Activated B cell treated with CpG ODN at 0.5 μM for 24 hours (primary cell): ENCODE measurements at places on chromosomes 7 and 10. TPM values are rescaled to one million over a fixed set of nuclear protein-coding genes. Genes with fewer than 3 reads are reported as not detected.

- peaks cover 5% of the 10 kb centered on the region for H3K27me3 ChIP-seq
- no peaks in the 10 kb centered on the region for H3K4me1 ChIP-seq
- DNase-seq: no peak
- no peaks in the 10 kb centered on the region for H3K36me3 ChIP-seq
- H3K27ac ChIP-seq: no peak overlapping the region
Measured at GRCh38 chr7:106220307-106220706, 64.5 kb downstream of the NAMPT start.

DNA sequence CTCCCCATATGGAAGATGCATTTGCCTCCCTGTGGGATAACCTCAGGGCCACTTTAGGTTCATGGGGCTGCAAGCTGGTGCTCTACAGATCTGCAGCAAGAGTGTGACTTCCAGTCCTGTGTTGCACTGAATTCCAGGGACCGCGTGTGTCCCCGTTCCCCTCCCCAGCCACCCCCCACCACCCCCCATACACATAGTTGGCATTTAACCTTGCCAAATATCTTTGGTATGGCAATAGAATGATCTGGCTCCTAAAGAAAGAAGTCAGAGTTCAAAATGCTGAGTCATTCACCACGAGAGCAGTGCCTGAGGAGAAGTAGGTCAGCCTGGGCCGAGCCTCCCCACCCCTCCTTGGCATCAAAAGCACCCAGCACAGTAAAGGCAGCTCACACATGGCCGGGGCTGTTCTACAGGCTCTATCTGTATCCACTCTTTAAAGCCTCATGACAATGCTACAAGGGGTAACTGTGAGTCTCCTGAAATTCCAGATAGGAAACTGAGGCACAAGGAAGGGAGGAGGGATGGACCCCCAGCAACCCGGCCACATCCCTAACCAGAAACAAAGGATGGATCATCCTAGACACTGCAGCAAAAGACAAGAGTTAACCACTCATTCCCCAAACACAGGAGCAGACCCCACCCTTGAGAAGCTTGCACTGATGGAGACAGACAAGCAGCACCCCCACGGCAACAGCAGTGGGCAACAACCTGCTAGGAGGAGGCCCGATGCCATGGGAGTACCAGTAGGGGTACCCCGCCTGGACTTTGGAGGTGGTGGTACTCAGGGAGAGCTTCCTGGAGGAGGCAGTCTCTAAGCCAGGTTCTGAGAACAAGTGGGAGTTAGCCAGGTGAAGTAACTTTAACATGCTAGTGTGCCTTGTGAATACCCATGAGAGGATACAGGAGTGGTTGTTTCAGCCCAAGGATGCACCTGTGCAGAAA lies 70.3 kb upstream of the NANOS1 start:
- H3K4me3 ChIP-seq: no peak overlapping the region
- H3K4me1 ChIP-seq: no peaks in the 10 kb centered on the region
- no peak overlapping the region for H3K27ac ChIP-seq
- DNase-seq: no peak
- H3K36me3 ChIP-seq: no peaks in the 10 kb centered on the region

- H3K4me1 ChIP-seq: no peaks in the 10 kb centered on the region
- H3K27me3 ChIP-seq: no peaks in the 10 kb centered on the region
- no peak overlapping the region for H3K27ac ChIP-seq
- H3K4me3 ChIP-seq: no peak overlapping the region
- H3K36me3 ChIP-seq: no peaks in the 10 kb centered on the region
Measured at GRCh38 chr10:18086746-18087145, 53.5 kb upstream of the CACNB2 start.

DNA sequence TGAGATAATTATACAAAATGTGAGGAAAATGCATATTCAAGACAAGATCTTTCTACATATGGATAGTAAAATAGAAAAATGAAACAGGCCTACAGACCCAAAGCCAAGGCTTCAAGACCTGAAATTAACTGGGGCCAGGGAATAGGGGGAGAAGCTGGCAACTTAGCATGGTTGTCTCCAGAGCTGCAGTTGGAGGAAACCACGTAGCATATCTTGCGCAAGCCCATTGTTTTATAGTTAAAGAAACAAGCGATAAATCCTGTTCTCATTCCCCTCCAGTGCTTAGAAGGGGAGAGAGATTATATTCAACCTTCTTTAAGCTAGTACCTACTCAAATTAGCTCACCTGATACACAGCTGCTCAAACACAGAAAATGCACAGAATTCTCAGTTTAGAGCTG lies 197.1 kb downstream of the SORCS1 start:
- H3K4me1 ChIP-seq: no peaks in the 10 kb centered on the region
- no peak overlapping the region for H3K4me3 ChIP-seq
- H3K27me3 ChIP-seq: no peaks in the 10 kb centered on the region
- H3K36me3 ChIP-seq: no peaks in the 10 kb centered on the region
- no peak for DNase-seq

DNA sequence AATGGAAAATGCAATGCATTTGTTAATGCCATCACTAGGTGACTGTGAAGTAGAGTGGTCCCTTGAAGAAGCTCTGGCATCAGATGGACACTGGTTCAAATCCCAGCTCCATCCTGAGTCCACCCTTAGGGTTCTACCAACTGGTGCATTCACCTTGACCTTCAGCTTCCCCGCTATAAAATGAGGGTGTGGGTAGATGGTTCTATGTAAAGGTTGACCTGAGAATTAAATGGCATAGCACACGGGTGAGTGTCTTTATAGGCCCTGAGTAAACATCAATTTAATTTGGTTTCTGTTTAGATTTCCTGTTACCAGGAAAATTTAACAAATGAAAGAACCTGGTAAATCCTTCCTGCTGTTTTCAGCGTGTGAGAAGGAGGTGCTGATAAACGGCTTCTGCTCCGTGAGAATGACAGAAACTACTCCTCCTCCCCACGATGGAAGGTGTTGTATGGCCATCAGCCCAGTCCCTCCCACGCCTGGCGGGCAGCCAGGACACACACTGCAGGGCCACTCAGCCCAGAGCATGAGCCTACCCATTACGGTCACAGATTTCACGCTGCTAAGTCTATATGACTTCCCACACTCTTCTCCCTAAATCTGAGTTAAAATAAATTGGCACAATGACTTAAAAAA lies 210.1 kb downstream of the TNS3 start:
- peaks cover 52% of the 10 kb centered on the region for H3K36me3 ChIP-seq
- no peak for DNase-seq
- no peaks in the 10 kb centered on the region for H3K4me1 ChIP-seq
- H3K4me3 ChIP-seq: no peak overlapping the region
- no peaks in the 10 kb centered on the region for H3K27me3 ChIP-seq

Gene ANXA8L1
- total RNA-seq: not detected in 2 replicates

DNA sequence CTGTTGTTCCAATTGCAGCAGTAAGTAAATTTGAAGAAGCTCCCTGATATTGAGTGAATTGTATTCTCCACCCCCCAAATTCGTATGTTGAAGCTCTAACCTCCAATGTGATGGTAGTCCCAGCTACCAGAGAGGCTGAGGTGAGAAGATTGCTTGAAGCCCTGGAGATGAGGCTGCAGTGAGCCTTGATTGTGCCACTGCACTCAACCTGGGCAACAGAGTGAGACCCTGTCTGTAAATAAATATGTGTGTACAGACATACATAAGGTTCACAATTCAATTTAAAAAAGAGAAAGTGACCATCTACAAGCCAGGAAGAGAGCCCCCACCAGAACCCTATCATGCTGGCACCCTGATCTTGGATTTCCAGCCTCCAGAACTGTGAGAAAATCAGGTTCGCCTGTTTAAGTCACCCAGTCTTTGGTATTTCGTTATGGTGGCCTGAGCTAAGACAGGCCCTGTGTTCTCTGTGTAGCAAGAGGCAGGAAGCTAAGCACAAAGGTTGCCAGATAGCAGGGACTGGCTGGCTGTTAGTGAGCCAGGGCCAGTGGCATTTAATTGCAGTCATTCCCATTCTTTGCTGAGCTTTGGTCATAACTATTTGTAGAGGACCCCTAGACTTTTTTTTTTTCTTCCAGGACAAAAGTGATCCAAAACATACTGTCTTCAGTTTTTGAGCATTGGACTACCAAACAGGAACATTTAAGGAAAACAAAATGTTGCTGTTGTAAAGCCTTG lies 45.6 kb downstream of the AUTS2 start:
- no peaks in the 10 kb centered on the region for H3K4me1 ChIP-seq
- H3K36me3 ChIP-seq: no peaks in the 10 kb centered on the region
- H3K4me3 ChIP-seq: no peak overlapping the region
- no peak for DNase-seq

DNA sequence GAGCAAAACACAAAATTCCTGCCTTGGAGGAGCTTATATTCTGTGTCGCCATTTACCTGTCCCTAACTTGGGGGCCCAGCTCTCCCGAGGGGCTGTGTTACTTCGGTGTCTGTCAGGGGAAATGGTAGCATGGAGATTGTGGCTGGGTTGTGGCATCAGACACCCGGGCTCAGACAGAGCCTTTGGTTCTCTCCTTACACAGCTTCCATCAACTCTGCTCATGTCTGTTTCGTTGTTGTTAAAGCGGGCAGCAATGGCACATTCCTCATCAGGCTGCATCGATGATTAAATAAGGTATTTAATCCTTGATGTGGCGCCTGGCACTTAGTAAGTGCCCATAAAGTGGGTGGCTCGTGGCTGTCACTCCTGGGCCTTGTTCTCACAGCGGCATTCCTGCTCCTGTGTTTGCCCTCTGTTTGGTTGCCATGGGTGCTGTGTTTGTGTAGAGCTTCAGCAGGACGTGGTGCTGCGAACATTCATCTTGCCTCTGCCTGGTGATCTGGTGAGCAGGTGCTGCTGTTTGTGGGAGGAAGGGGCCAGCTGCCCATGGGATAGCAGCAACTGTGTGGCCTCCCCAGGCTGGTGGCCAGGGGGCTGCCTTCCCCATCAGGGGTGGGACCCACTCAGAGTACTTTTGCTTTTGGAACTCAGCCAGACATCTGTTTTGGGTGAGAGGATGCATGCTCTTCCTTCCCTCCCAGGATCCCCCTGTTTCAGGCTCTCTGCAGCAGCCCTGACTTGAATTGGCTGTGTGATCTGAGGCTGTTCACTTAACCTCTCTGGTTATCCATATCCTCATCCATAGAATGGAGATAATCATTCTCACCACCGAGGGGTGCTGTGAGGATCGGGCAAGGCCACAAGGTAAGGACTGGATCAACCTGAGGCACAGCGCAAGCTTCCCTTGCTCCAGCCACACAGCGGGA lies 207.2 kb upstream of the SVIL start:
- no peaks in the 10 kb centered on the region for H3K27me3 ChIP-seq
- H3K4me3 ChIP-seq: no peak overlapping the region
- no peaks in the 10 kb centered on the region for H3K36me3 ChIP-seq
- H3K4me1 ChIP-seq: no peaks in the 10 kb centered on the region
- DNase-seq: no peak

- H3K27ac ChIP-seq: no peak overlapping the region
- peaks cover 21% of the 10 kb centered on the region for H3K4me1 ChIP-seq
- no peak overlapping the region for H3K4me3 ChIP-seq
- H3K27me3 ChIP-seq: peaks cover 40% of the 10 kb centered on the region
- no peaks in the 10 kb centered on the region for H3K36me3 ChIP-seq
Measured at GRCh38 chr7:73715648-73716317, 3.7 kb downstream of the STX1A start.

Gene PIK3CG
- total RNA-seq: 62.0 and 63.6 TPM in 2 replicates

Gene OR2A7
- total RNA-seq: 1.3 and 1.9 TPM in 2 replicates

DNA sequence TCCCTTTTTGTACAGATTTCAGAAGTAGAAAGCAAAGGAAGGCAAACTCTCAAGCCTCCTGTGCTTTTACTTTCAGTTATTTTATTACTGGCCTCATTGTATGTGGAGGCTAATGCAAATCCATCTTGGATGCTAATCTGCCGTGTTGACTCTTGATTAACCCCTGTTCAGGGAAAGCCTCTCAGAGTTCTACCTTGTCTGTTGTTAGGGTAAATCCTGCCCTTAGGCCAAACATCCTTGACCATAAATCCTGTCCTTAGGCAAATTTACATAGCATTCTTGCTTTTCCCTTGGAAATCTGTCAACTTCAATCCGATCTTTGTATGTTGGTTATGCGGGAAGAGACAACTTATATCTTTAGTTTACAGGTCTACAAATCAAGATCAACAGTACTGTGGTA lies 709.9 kb upstream of the LRRTM3 start:
- DNase-seq: no peak
- no peak overlapping the region for H3K27ac ChIP-seq
- H3K36me3 ChIP-seq: no peaks in the 10 kb centered on the region
- no peaks in the 10 kb centered on the region for H3K27me3 ChIP-seq

Gene DIP2C
- 0.37 and 0.49 TPM in 2 replicates for total RNA-seq

Gene MYL10
- not detected in 2 replicates for total RNA-seq

DNA sequence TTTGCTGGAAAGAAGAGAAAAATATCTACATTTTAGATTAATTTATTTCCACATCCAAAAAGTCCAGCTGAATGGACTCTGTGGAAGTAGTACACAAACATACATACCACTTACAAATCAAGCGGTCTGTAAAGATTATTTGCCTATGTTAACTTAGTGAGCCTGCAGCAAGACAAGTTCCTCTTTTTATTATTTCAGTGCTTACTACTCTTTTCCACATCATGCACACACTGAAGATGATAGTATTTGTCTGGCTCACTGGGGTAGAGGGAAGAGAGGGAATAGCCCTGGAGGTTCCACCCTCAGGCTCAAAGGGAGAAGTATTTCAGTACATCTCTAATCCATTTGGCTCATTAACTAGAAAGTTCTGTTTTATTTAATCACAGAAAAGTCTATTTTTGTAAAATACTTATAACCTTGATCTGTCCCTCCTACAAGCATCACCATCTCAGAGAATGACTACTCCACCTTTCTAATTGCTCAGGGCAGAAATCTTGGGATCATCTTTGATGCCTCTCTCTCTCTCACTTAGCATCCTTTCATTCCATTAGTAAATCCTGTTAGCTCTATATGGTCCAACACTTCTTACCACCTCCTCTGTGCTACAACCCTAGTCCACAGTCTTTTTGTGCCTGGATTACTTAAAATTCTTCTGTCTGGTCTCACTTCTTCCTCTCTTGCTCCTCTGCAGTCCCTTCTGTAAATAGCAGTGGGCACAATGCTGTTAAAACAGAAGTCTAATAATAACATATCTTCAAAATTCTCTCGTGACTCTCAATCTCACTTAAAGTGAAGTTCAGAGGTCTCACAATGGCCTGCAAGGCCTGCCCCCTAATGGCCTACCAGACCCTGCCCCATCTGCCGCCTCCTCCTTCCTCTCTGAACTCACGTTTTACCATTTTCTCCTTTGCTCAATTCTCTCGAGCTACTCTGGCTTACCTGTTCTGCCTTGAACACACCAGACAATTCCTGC lies 64.3 kb upstream of the CCDC6 start:
- no peaks in the 10 kb centered on the region for H3K27me3 ChIP-seq
- H3K4me1 ChIP-seq: peaks cover 5% of the 10 kb centered on the region
- no peak for DNase-seq
- no peak overlapping the region for H3K27ac ChIP-seq
- no peak overlapping the region for H3K4me3 ChIP-seq

Gene CFAP69
- 0.62 TPM in 1 of 2 replicates, not detected in the other for total RNA-seq

Gene RNF133
- not detected in 2 replicates for total RNA-seq
